ENCODE measurements at places on chromosomes 12 and 14.

- H3K36me3 ChIP-seq, result no peaks in the 10 kb centered on the region
- no peaks in the 10 kb centered on the region for H3K27me3 ChIP-seq
Measured at GRCh38 chr12:2553388-2554126, 241.2 kb upstream of the FKBP4 start.

- no peak overlapping the region for H3K4me3 ChIP-seq
- DNase-seq, result no peak
- H3K36me3 ChIP-seq, result no peaks in the 10 kb centered on the region
- no peak overlapping the region for H3K27ac ChIP-seq
- no peaks in the 10 kb centered on the region for H3K4me1 ChIP-seq
Measured at GRCh38 chr12:41652981-41653380, 464.9 kb downstream of the PDZRN4 start.

GRCh38 chr12:92036771-92037453, 108.7 kb downstream of the BTG1 start:
- no peaks in the 10 kb centered on the region for H3K27me3 ChIP-seq
- no peak overlapping the region for H3K4me3 ChIP-seq
- no peak for DNase-seq
- H3K4me1 ChIP-seq, result peaks cover 61% of the 10 kb centered on the region
- no peaks in the 10 kb centered on the region for H3K36me3 ChIP-seq

- H3K4me3 ChIP-seq, result no peak overlapping the region
- H3K27ac ChIP-seq, result no peak overlapping the region
- no peak for DNase-seq
- H3K4me1 ChIP-seq, result no peaks in the 10 kb centered on the region
- no peaks in the 10 kb centered on the region for H3K36me3 ChIP-seq
Measured at GRCh38 chr14:79279645-79280597, 931.4 kb downstream of the DIO2 start.

DNA sequence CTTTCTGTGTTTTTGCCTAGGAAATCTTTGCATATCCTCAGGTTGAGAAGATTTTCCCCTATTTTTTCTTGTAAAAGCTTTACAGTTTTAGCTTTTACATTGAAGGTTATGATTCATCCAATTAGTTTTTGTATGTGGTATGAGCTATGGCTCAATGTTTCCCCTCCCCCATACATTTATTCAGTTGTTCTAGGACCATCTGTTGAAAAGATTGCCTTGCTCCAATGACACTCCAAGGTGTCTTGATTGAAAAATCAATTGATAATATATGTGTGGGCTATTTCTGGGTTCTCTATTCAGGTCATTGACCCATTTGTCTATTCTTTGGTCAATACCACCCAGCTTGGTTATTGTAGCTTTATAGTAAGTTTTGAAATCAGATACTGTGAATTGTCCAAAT, 42.6 kb downstream of the LRTM2 start:
- H3K4me1 ChIP-seq, result no peaks in the 10 kb centered on the region
- no peaks in the 10 kb centered on the region for H3K27me3 ChIP-seq
- no peak overlapping the region for H3K4me3 ChIP-seq
- H3K27ac ChIP-seq, result no peak overlapping the region

- H3K4me3 ChIP-seq, result no peak overlapping the region
- no peaks in the 10 kb centered on the region for H3K36me3 ChIP-seq
- H3K27ac ChIP-seq, result no peak overlapping the region
- no peak for DNase-seq
- H3K27me3 ChIP-seq, result no peaks in the 10 kb centered on the region
- H3K4me1 ChIP-seq, result no peaks in the 10 kb centered on the region
Measured at GRCh38 chr12:71005166-71005565, 84.6 kb upstream of the PTPRR start.

- peaks cover 3% of the 10 kb centered on the region for H3K27me3 ChIP-seq
- no peak for DNase-seq
- peaks cover 7% of the 10 kb centered on the region for H3K4me1 ChIP-seq
- no peaks in the 10 kb centered on the region for H3K36me3 ChIP-seq
Measured at GRCh38 chr12:2692080-2692479, 102.7 kb upstream of the FKBP4 start.

- no peaks in the 10 kb centered on the region for H3K27me3 ChIP-seq
- no peak overlapping the region for H3K27ac ChIP-seq
- H3K4me3 ChIP-seq, result no peak overlapping the region
Measured at GRCh38 chr14:84856751-84857534, 673.0 kb upstream of the FLRT2 start.

GRCh38 chr12:93102312-93102711, 173.2 kb upstream of the EEA1 start:
- H3K27me3 ChIP-seq, result no peaks in the 10 kb centered on the region
- no peaks in the 10 kb centered on the region for H3K36me3 ChIP-seq
- no peak overlapping the region for H3K27ac ChIP-seq
- H3K4me1 ChIP-seq, result no peaks in the 10 kb centered on the region
- DNase-seq, result no peak

DNA sequence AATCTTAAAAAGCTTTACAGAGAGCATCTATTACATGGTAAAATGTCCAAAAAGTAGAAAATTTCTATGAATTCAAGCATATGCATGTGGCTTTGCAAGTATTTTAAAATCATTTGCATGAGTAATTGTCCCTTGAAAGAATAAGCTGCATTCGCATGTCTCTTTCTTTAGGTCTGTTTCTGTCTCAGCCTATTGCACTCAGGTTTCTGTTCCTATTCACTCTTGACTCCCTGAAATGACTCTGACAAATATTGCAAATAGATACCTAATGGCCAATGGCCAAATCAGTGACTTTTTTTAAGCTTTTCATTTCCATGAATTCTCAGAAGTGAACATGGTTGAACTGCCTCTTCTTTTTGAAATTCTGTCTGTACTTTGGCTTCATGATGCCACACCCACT, 6.4 kb upstream of the TTC8 start:
- no peaks in the 10 kb centered on the region for H3K27me3 ChIP-seq
- no peak overlapping the region for H3K4me3 ChIP-seq
- H3K36me3 ChIP-seq, result no peaks in the 10 kb centered on the region

DNA sequence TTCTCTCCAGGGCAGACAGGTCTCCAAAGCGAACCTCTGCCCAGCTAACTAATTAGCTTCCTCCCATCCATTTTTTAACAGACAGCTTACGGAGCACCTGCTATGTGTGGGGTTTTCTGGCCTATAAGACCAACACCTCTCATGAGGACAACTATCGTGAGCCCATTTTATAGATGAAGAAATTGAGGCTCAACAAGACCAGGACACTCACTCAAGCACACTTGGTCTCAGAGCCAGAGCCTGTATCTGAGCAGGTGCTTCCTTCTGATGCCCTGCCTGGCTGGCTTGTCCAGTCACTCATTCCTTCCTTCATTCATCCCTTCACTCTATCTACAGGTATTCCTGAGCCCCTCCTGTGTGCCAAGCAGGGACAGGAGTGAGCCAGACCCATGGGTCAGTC, 6.1 kb downstream of the TRPV4 start:
- peaks cover under 1% of the 10 kb centered on the region for H3K27me3 ChIP-seq
- H3K27ac ChIP-seq, result no peak overlapping the region
- H3K4me1 ChIP-seq, result no peaks in the 10 kb centered on the region
- H3K36me3 ChIP-seq, result no peaks in the 10 kb centered on the region

GRCh38 chr14:20421267-20421666, 8.0 kb upstream of the TEP1 start:
- no peaks in the 10 kb centered on the region for H3K27me3 ChIP-seq
- no peaks in the 10 kb centered on the region for H3K4me1 ChIP-seq
- DNase-seq, result no peak
- H3K4me3 ChIP-seq, result no peak overlapping the region
- no peak overlapping the region for H3K27ac ChIP-seq

DNA sequence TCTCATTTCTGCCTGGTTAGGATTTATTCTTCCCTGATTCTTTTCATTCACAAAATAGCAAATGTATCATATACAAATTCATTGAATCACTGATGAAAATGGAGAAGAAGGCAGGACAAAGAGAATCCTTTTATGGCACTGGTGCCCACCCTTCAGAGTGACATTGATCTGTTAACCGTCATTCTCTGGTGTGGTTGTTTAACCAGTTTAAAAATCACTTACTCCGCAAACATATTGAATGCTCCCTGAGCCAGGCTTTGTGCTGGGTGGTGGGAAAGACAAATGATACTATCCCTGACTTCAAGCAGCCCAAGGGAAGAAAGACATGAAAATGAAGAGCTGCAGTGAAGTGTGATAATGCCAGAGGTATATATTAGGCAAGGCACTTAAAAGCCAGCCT, 187.5 kb upstream of the SLC38A2 start:
- H3K4me1 ChIP-seq, result no peaks in the 10 kb centered on the region
- H3K27ac ChIP-seq, result no peak overlapping the region
- no peaks in the 10 kb centered on the region for H3K36me3 ChIP-seq

DNA sequence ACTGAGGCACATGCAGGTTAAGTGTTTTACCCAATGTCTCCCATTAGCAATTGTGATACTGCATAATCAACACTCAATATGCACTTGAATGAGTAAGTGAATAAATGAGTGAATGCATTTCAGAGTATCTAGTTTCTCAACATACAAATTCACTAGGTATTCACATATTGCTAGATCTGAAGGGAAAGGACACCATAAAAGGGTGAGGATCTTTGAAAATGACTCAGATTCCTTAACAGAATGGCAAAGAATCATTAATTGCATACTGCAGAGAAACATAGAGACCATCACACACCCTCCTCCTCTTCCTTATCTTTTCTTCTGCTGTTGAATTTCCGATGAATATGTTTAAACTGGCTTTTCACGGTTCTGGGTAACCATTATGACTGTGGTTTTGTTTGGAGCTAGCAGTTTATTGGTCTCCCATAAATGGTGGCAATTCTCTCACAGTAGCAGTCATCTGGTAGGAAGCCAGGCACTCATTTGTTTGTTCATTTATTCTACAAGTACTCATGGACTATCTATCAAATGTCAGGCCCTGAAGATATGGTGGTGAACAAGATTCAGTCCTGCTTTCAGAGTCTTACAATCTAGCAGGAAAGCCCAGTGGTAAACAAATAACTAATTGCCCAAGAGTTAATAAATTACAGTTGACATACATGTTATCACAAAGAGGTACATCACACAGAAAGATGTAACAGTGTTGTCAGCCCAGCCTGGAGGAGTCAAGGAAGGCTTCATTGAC, 70.2 kb downstream of the LLPH start:
- H3K27me3 ChIP-seq, result no peaks in the 10 kb centered on the region
- DNase-seq, result no peak
- H3K27ac ChIP-seq, result no peak overlapping the region

DNA sequence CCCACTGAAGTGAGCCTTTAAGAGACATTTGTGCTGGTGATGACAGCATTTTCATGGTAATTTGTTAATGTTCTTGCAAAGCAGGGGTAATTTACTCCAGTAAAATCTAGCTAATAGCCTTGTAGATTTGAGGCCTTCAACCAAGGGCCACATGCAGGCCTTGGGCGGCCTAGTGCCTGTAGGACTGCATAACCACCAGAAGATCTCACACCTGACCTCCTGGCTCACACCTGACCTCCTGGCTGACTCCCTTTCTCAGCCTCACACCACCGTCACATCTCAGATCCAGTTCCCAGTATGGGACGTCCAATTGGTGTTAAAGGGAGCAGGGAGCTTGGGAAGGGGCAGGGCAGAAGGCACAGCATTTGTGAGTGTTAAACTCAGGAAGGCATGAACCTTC, 26.9 kb downstream of the C12orf42 start:
- no peak overlapping the region for H3K27ac ChIP-seq
- no peak overlapping the region for H3K4me3 ChIP-seq
- no peaks in the 10 kb centered on the region for H3K27me3 ChIP-seq
- no peak for DNase-seq
- no peaks in the 10 kb centered on the region for H3K36me3 ChIP-seq

DNA sequence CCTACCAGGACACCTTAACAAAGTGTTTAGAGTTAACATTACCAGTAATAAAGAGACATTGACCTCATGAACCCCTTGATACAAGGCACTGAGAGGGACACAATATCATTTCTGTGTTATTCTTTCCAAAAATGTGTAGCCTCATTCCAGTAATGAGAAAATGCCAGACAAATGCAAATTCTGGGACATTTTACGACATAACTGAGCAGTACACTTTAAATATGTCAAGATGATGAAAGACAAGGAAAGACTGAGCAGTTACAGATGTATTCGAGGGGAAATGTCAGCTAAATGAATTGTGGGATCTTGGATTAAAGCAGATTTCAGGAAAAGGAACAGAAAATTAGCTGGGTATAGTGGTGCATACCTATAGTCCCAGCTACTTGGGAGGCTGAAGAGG, 255.6 kb downstream of the ERC1 start:
- no peaks in the 10 kb centered on the region for H3K4me1 ChIP-seq
- H3K27ac ChIP-seq, result no peak overlapping the region
- no peak for DNase-seq
- H3K36me3 ChIP-seq, result no peaks in the 10 kb centered on the region
- no peaks in the 10 kb centered on the region for H3K27me3 ChIP-seq

- H3K27me3 ChIP-seq, result no peaks in the 10 kb centered on the region
- H3K4me1 ChIP-seq, result no peaks in the 10 kb centered on the region
- DNase-seq, result no peak
- H3K4me3 ChIP-seq, result no peak overlapping the region
- no peaks in the 10 kb centered on the region for H3K36me3 ChIP-seq
Measured at GRCh38 chr14:29403091-29403490, 524.6 kb downstream of the PRKD1 start.

DNA sequence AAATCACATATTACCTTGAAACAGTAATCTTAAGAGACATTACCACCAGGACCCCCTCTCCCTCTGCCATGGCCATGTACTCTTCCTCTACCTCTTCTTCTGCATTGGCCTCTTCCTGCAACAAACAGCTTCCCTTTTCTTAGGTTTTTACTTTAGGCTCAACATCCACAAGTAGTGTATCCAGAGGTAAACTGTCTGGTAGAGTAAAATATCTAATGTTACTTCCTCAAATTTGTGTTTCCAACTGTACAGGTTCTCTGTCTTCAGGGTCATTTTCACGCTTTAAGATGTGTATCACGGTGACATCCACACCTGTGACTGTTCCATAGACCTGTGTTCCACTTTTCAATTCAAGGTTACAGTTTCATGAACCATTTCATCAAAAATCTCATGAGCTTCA, 13.4 kb downstream of the CDK17 start:
- peaks cover 17% of the 10 kb centered on the region for H3K4me1 ChIP-seq
- no peaks in the 10 kb centered on the region for H3K27me3 ChIP-seq
- no peaks in the 10 kb centered on the region for H3K36me3 ChIP-seq
- H3K27ac ChIP-seq, result no peak overlapping the region
- DNase-seq, result no peak

DNA sequence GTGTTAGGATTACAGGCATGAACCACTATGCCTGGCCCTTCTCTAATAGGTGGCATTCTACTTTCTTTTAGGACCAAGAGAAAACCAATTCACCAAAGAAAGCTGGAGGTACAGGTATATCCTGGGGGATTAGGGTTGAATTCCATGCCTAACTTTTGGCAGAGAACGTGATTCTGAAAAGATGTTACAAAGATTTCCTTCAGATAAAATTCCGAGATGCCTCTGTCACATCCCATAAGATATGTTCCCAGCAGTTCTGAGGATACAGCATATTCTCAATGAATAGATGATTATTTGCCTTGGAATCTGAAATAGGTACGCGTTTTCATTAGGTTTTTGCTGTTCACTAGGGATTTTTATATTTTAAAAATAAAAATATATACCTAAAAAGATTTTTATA, 111.9 kb upstream of the KRAS start:
- H3K4me1 ChIP-seq, result no peaks in the 10 kb centered on the region
- H3K27ac ChIP-seq, result no peak overlapping the region
- H3K27me3 ChIP-seq, result no peaks in the 10 kb centered on the region
- no peak overlapping the region for H3K4me3 ChIP-seq

- no peaks in the 10 kb centered on the region for H3K27me3 ChIP-seq
- no peaks in the 10 kb centered on the region for H3K4me1 ChIP-seq
- no peaks in the 10 kb centered on the region for H3K36me3 ChIP-seq
- no peak overlapping the region for H3K4me3 ChIP-seq
- H3K27ac ChIP-seq, result no peak overlapping the region
Measured at GRCh38 chr12:79071498-79071897, 206.9 kb downstream of the SYT1 start.

All from effector memory CD4-positive, alpha-beta T cell (primary cell).